NCI-H774 (cell line): ENCODE measurements at places on chromosomes 1 and 21.

- DNase-seq, result no peak
These were observed 430.2 kb downstream of the USP25 start for GRCh38 chr21:16159971-16160350.

GRCh38 chr21:21439761-21440160 is 441.6 kb downstream of the NCAM2 start:
- DNase-seq, result no peak

DNA sequence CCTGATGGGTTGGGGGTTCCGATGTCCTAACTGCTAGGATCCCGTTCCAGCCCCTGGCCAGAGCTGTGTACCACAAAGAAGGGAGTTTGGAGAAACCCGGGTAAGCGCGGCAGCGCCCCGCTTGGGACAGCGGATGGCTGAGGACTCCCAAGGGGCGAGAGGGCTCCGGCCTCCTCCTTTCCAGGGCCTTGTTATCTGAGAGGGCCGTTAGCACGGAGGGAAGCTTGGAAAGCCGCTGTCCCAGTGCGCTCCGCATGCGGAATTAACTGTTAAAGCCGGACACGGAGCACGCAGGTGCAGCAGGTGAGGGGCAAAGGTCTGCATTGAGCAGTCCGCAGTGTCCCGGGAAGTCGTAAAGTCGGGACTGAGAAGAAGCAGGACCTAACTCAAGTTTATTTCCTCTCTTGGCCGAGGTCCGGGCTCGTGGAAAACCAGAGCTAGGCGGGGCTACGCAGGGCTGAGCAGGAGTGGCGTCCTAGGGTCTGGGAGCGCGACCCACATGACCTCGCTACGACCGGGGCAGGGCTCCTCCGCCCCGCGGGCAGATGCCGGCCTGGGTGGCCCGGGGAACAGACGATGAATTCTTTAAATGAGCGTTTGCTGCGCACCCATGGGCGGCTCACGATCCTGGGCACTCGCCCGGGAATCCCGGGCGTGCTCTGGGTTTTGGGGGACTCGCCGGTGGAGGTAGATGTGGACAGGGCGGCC is 4.5 kb downstream of the LHX4 start:
- no peak for DNase-seq

GRCh38 chr1:46705408-46705807 is 13.5 kb downstream of the EFCAB14 start:
- no peak for DNase-seq

DNA sequence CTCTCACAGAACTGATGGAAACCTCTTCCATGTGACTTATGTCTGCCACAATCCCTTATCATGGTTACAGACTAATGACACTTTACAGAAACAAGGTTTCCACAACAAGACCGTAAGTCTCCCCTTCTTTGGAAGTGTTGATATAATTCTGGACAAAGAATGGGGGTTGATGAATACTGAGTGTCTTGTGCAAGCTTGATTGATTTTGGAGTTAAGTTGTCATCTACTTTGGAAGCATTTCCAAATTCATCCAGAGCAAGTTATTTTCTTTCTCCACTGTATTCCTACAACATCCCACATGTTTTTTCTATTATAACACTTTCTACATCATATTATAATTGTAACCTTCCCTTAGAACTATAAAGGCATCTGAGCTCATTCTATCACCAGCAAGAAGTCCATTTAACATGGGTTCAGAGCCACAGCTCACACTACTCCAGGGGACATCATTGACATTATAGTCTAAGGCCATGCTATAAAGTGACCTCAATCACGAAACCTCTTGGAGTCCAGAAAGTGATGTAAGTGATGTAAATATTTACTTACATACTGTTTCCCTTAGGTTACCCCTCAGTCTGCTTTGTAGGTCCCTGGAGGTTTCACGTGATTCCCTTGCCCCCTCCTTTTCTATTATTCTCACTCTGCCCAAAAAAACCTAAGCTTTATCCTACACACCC is 125.7 kb upstream of the PBX1 start:
- DNase-seq, result no peak

GRCh38 chr21:9750341-9751086 is 770.9 kb upstream of the TPTE start:
- DNase-seq, result no peak

GRCh38 chr1:3463408-3463863 is 9.0 kb downstream of the ARHGEF16 start:
- DNase-seq, result no peak

DNA sequence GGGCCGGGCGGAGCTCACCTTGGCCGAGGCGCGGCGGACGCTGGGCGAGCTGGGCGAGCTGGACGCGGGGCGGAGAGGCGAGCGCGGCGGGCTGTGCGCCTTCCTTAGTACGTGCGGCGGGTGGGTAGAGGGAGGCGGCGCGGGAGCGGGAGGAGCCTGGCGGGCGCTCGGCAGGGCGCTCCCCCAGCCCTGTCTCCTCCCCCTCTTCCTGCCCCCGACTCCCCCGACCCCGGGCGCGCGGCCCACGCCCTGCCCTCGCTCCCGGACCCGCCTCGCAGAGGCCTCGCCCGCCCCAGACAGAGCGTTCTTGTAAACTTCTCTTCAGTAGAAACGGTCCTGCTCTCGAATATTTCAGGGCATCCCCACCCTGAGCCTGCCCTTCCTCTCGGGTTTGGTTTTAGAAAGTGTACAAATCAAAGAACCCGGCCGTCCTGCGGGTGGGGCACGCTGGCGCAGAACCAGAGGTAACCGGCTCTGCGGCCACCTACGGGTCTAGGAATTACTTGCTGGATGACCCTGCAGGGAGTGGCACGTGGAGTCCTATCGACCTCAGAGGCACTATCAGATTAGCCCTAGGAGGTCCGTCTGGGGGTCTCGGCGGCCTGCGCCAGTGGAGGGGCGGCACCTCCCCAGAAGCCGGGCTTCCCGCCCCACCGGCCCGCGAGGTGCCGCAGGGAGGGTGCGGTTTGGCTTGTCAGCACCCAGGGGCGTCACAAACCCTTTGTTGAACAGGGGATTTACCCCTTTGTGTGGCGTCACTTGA is at the start of gene S100A10:
Gene S100A10 (minus strand): TSS at position 126 of the 763 bp plus-strand sequence. CDS start 7,629 bp downstream, outside the sequence.
- DNase-seq, result no peak

DNA sequence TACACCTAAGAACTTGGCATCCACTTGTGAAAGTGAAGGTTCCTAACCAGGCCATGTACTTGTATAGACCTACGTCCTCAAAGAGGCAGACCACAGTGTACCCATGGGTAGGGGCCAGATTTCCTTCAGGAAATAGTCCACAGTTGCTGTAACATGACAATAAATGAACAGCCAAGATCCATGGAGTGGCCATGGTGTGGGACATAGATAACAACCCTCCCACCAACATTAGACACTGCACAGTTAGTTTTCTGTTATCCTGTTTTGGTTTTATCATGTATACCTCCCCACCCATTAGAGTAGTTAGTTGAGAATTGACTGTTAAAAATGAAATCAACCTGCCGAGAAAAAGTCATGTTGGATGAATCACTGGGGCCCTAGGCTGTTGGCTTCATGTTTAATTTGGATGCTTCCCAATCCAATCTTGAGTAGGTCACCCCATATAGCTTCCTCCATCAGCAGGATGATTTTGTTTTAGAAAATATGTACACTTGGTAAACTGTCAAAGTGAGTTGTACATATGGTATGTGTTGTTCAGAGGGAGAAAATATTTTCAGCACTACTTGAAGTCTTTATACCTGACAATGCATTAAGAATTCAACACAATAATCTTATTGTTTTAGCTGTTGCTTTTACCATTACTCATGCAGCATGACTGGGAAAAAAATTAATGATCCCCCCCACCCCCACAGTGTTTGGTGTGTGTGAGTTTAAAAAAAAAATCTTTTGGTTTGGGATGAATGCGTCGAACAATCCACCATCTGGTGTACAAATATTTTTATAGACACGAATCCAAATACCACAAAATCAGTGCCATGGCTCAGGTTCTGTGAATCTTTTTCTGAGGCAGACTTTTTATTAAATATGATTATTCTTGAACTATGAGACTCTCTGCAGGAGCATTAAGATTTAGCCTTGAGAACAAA is 88.3 kb upstream of the ARHGAP29 start:
- DNase-seq, result no peak

- no peak for DNase-seq
These were observed 769.0 kb downstream of the BRINP3 start for GRCh38 chr1:189708674-189709073.

DNA sequence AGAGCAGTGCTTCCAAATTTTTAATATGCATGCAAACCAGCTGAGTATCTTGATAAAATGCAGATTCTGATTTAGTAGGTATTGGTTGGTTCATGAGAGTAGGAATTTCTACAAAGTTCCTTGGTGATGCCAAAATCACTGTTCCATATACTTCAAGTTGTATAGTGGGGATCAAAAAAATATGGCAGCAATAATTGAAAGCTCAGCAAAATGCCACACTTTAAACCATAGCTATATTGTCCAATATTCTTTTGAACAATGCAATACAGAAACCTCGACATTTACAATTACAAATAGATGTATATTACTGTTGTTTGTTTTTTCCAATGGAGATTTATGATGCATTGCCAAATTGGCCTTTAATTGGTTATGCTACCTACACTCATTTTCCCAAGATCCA is 55.7 kb upstream of the NCAM2 start:
- no peak for DNase-seq

DNA sequence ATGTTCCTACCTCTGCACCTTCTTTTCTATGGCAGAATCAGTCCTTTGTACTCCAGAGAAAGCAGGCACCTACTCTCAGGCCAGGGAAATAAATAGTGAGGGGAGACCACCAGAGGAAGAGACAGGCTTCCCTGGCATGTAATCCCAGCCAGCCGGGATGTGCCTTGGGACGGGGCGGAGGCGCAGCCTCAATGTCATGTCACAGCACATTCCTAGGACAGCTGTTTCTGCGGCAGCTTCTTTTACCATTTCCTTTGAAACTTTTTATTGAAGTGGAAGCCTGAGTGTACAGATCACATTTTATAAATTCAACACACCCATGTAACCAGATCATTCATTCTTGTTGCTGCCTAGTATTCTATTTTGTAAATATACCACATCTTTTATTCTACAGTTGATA is 67.9 kb upstream of the ZNF326 start:
- DNase-seq, result no peak

DNA sequence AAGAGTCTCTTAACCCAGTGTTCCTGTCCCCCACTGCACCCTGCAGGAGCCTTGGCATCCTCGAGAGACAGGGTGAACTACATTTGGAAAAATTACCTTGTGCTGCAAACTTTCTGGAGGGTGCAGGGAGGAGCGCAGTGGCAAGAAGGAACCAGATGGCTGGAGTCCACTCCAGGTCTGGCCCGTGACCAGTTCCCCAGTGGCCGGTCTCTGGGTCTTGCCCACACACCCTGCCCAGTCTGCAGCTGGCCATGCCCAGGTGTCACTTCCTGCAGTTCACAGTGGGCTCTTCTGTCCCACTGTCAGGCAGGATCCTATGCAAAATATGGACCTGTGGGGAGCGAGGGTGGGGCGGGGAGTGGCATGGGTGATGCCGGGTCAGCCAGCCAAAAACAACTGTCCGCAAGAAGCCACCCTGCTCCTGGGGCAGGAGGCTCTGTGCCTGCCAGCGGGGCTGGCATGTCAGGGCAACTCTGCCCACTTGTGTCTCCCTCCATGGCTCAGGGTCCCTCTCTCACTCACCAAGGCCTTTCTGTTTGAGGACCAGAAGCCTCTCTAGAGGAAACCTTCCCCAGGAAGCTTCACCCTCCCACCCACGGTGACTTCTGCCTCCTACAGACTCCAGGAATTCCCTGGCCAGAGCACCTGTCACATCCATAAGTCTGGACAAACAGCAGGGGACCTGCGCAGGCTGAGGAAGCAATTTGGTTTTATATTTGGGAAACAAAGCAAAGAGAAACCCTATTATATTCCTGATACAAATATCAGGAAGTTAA is 55.6 kb downstream of the KIF21B start:
- DNase-seq, result no peak

DNA sequence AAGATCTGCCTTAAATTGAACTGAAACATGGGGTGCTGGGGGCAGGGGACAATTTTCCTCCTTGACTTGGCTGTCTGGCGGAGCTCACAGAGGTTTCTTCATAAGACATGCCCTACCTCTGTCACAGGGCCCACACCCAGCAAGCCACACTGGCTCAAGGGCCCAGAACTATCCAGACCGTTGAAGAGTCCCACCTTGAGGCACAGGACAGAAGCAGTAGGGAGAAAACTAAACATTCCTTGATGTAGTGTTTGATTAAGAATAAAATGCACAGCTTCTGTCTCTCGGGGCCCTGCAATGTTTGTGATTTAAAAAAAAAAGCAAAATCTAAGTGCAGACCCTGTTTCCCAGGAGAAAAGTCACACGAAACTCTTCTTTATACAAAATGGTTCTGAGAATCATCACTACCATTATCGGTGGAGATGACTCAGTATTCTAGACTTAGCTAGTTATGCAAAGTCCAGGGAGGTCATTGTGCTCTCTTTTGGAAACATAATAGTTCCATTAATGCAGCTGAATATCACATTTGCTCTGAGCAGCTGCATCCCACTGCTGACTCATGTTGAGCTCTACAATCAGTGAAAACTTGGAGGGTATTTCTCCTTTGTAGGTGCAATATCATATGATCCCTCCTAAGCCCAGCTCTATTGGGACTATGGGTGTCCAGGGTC is 53.6 kb upstream of the DIRAS3 start:
- no peak for DNase-seq

DNA sequence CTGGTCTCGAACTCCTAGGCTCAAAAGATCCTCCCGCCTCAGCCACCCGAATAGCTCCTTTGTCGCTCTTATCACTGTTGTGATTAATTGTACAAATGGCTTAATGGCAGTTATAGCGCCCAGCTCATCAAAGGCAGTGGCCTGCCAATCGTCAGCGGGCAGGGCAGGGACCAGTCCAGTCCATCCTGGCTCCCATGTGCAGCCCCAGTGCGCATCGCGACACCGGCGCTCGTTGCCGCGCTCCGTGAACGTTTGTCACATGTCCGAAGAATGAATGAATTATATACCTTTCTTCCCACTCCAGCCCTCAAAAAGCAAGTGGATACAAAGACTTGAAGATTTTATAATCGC is 18.4 kb downstream of the MTX1 start:
- peak; percentile 62 for DNase-seq

DNA sequence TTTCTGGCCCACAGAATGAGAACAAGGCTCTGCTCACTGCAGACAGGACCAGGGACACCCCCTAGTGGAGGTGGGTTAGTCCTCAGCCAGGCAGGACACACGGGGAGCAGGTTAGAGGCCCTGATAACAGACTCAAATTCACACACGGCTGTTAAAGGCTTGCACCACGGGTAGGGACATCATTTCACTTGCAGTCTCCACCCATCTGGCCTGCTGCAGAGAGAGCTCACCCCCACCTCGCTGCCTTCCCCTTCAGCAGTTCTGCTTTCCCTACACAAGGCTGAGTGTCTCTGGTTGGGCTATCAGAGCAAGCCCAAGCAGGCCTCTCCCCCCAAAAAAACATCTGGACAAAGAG is 20.6 kb downstream of the MEF2D start:
- DNase-seq, result no peak
